ENCODE measurements at places on chromosomes 16 and 17.

- no peak for DNase-seq
Measured at GRCh38 chr17:32276171-32276601, 10.6 kb downstream of the RHBDL3 start.

DNA sequence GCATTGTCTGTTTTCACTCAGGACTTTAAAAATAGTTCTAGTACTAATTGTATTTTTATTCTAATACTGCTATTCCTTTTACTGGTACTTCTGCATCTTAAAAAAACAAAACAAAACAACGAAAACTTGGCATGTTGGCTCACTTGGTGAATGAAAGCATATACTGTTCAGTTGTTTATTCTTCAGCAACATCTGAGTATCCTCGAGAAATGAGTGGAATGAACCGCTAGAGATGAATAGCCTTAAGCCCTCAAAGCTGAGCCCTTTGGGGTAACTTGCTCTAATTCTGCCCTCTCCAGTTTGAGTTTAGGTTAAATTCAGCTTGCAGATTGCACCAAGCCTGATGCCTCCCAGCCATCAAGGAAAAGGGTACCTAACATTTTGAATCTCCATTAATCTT is 126.5 kb downstream of the WWOX start:
- DNase-seq: no peak

- DNase-seq: no peak
Measured at GRCh38 chr16:67828651-67829050, 13.5 kb upstream of the THAP11 start.

- DNase-seq: no peak
Measured at GRCh38 chr17:78147315-78147998, 1.3 kb downstream of the C17orf99 start.

- DNase-seq: no peak
Measured at GRCh38 chr17:75552425-75553294, 27.2 kb downstream of the LLGL2 start.

DNA sequence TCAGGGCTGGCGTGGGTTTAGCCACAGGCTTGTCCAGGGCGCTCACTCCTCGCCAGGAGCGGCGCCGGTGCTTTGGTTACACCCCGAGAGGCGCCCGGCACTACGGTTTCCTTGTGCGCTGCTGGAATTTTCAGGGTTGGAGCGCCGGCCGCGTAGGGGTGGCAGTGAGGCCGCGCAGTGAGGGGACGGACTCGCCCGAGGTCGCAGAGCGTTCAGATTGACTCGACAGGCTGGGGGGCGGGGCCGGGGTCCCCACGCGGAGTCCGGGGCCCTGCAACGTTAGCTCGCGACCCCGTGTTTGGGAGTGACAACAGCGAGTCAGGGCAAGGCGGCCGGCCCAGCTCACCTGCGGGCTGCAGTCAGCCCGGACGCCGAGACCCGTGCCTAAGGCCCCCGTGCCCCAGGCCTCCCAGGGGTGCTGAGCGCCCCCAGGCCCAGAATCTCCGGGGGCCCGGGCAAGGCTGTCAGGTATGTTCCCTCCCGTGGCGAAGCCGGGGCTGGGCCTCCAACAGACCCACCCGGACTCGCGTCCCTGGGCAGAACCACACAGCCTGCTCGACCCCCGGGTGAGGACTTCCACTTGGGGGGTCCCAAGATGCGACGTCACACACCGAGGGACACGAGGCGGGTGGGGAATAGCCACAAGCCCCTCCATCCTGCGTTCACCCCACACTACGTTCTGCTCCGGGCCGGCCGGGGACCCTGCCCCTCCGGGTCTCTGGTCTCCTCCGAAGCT is 1.3 kb upstream of the ACTG1 start:
- DNase-seq: peak; percentile 85

DNA sequence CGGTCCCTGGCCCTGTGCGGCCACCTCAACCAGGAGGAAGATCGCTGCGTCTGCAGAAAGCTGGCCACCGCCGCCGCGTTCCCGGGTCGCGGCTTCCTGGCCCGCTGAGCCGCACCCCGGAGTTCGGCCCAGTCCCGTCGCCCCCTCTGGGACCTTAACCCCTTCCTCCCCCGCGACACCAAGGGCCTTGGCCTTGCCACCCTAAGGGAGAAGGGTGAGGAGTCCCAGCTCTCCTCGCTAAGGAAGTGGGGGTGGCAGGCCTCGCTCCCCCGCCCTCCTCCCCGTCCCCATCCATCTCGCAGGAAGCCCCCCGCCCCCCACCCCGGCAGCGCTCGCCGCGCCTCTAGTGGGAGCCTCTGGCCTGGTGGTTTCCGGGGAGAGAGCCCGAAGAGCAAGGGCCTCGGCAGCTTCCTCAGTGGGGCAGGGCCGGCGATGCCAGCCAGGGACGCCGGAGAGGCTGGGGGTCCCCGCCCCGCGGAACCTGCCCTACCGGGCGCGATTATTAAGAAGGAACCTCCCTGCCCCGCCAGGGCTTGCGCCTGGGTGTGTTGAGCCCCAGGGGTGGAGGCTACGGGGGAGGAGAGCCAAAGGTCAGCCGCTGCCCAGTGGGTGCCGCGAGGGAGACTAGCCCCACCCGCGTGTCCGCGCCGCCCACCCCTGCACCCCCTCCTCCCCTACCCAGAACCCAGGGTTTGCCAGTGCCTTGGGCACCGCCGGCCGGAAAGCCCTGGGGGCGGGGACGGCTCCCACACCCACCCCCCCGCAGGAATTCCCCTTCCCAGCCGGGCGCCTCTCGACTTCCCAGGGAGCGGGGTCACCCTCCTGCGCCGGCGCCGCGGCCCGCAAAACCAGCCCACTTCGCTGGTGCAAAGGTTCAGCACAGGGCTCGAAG is 6.8 kb downstream of the CBX4 start:
- DNase-seq: no peak

- DNase-seq: no peak
Measured at GRCh38 chr17:82965371-82965770, 114.0 kb upstream of the METRNL start.

DNA sequence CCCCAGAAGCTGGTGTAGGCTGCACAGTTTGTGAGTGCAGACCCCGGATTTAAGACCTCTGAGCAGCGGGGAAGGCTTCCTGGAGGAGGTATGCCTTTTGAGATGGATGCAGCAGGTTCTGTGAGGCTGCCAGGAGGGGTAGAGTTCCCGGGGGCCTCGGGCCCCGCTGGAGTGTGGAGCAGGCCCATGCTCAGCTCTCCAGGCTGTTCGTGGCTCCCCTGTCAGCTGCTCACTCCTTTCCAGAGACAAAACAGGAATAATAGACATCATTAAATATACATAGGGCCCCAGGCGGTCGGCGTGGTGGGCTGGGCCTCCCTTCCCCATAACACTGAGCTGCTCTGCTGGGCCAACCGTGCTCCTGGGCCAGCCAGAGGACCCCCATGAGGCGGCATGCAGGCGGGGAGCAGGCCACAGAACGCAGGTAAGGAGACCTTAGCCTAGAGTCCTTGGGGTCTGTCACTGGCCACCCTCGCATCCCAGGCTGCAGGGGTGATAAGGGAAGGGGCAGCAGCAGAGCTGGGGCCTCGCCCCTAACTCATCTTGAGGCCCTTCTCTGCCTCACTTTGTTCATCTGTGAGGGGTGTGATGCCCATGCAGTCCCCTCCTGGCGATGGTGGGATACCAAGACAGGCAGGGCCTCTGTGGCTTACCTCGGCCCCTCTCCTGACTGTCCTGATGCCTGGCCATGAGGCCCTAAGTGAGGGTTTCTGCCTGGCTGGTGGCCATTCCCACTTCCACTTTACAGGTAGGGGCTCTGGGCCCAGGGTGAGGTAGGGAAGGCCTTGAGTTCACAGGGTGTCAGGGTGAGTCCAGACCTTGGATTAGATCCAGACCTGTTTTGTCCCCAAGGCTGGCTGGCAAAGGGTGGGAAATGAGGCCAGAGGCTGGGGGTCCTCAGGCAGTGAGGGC is at the start of gene MYO15A:
Gene MYO15A, plus strand, starts transcription at position 356 of the 912 bp plus-strand sequence. CDS start 10,045 bp downstream, outside the sequence.
- no peak for DNase-seq

GRCh38 chr17:76659928-76660655 is 16.5 kb upstream of the ST6GALNAC1 start:
- no peak for DNase-seq

DNA sequence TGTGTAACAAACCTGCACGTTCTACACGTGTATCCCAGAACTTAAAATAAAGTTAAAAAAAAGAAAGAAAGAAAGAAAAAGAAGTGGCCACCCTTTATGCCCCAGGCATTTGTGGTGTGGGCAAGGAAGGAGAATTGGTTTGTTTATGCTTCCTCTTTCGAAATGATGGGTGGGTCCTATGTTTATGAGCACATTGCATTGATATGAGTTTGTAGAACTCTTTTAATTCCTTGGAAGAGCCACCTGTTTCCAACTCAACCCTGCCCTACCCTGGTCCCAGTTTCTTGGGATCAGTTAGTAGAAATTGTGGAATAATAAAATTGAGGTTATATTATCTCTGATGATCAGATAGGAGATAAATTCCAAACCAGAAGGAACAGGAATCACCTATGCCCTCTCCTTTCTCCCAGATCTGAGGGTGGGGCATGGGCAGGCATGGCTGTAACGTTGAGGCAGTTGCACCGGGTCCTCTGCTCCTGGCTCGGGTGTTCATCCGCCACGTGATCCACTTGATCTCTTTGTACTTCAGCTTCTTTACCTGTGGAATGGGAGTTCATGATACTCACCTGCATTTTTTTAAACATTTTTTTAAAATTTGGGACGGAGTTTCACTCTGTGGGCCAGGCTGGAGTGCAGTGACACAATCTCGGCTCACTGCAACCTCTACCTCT is 15.9 kb downstream of the CHAD start:
- DNase-seq: no peak

- peak; percentile 11 for DNase-seq
Measured at GRCh38 chr17:6413065-6413464, 21.9 kb downstream of the AIPL1 start.

GRCh38 chr17:29054835-29055234 is 11.9 kb downstream of the PIPOX start:
- no peak for DNase-seq

- no peak for DNase-seq
Measured at GRCh38 chr17:64632194-64632593, 29.9 kb downstream of the SMURF2 start.

DNA sequence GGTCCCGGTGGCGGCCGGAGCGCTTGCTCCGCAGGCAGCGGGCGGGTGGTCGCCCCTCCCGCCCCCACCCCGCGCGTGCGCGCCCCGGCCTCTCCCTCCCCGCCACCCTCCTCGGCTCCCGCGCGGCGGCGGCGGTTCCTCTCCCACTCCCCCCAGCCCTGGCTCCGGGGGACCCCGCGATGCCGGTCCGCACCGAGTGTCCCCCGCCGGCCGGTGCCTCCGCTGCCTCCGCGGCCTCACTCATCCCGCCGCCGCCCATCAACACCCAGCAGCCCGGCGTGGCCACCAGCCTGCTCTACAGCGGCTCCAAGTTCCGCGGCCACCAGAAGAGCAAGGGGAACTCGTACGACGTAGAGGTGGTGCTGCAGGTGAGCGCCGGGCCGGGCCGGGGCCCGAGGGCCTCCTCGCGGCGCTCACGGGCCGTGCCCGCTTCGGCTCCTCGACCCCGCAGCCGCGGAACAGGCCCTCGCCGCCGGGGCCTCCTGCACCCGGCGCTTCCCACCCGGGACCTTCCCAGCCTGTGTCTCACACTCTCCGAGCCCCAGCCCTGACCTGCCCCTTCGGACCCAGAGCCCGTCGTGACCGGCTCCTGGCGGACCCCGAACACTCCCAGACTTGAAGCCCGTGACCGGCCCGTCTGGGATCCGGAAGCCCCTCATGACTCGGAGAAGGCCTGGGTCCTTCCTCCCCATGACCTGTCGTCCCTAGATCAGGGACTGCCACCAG is 490 bp downstream of the GID4 start:
- no peak for DNase-seq

GRCh38 chr17:72184805-72185204 is 64.0 kb downstream of the SOX9 start:
- no peak for DNase-seq

GRCh38 chr16:87678618-87679017 is 76.3 kb downstream of the JPH3 start:
- peak; percentile 75 for DNase-seq

DNA sequence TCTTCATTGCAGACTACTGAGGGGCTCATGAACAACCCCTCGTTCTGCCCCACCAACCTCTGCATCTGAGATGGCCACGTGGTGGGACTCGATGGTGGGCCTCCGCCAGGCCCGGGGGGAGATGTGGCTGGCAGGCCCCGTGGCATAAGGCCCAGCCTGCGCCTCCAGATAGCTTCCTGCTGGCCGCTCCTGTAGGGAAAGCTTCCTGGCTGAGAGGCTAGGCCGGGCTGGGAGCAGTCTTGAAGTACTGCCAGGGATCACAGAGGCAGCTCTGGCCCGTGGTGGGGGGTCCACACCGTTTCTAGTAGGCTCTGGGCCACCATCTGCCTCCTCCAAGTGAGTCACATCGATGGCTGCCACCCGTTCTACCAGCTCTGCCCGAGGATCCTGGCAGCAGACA is 7.6 kb downstream of the CAMKK1 start:
- DNase-seq: no peak

Data from NCI-H524 (cell line).